Activated CD8-positive, alpha-beta T cell treated with anti-CD3 and anti-CD28 coated beads for 36 hours (primary cell): ENCODE measurements at places on chromosomes 11 and 22.

DNA sequence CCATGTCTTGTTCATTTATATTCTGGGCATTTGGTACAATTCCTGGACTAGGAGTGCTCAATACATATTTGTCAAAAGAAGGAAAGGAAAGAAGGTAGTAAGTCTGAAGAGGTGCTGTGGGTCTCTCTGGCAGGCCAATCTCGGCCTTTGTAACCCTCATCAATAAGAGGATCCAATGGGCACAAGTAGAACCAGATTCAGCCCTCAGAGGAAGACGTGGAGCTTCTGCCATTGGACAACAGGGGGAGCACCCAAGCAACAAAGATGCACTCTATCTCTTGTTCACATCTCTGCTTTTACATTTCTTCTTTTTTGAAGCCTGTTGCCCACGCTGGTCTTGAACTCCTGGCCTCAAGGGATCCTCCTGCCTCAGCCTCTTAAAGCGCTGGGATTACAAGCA lies 2.2 kb upstream of the VPS11 start:
- DNase-seq: peak; percentile 69

GRCh38 chr11:86947541-86947940 lies 7.7 kb downstream of the FZD4 start:
- DNase-seq: no peak

DNA sequence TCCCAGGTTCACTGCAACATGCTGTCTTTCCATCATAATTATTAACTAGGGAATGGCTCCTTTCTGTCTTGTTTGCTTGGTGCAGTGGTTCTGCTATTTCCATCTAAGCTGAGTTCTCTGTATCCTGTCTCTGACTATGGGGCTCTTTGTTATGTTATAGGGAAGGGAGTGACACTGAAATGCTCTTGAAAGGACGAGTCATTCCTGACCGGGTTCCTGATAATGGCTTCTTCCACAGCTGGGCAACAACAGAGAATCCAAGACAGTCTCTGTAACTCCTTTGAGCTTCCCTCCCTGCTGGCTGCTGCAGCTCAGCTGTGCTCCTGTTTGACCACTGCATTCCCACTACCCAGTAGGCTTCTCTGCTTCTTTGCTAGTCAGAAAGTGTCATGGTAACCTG lies 24.1 kb downstream of the OR2AT4 start:
- no peak for DNase-seq

DNA sequence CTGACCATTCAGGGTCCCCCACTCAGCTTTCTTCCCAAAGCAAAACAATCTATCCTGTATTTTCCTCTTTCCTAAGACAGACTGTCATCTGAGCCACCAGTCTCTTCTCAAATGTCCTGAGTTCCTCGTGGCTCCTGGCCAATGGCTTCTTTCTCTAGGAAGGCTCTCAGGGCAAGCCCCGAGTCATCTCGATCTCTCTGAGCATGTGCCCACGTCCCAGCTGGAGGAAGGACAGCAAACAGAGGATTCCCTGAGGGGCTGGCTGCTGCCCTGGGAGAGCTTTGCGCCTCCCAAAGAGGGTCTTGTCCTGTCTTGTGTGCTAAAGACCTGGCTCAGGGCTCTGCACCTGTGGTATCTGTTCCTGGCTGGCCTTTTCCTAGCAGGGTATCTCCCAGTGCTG lies 8.3 kb downstream of the SLC37A2 start:
- DNase-seq: no peak

- no peak for DNase-seq
Observed at GRCh38 chr11:3002871-3003270, 10.7 kb upstream of the NAP1L4 start.

DNA sequence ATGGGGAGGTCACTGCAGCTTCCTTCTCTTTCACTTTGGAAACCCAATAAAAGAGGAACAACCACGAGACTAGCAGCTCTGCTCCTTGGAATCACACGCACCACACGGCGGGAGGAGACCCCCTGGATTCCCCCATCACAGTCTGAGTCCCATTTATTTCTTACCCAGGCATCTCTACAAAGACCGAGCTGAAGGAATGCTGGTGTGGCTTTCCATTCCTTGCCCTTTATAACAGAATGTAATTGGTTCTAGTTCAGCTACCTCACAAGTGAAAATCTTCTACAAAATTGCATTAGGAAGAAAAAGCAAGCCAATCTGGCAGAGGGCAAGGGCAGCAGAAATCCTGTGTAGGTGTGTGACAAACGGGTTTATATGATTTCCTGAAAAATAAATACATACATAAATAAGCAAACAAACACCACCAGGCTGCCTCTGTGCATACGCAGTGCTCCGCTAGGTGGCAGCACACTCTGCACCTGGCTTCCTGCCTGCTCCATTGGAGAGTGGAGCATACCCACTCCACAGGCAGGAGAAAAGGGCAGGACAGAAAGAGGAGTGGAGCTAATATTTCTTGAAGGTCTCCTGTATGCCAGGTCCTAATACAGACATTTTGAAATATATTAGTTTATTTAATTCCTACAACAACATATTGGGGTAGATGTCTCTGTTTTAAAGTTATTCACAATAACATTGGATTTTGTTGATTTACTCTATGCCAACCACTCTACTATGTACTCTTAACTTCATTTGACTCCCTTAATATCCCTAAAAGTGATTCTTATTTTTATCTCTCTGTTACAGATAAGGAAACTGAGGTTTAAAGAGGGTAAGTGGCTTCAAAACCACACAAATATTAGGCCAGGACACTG lies 673.1 kb downstream of the KCNA4 start:
- DNase-seq: peak; percentile 48

GRCh38 chr11:6583584-6583983 lies 19.8 kb downstream of the RRP8 start:
- DNase-seq: no peak

DNA sequence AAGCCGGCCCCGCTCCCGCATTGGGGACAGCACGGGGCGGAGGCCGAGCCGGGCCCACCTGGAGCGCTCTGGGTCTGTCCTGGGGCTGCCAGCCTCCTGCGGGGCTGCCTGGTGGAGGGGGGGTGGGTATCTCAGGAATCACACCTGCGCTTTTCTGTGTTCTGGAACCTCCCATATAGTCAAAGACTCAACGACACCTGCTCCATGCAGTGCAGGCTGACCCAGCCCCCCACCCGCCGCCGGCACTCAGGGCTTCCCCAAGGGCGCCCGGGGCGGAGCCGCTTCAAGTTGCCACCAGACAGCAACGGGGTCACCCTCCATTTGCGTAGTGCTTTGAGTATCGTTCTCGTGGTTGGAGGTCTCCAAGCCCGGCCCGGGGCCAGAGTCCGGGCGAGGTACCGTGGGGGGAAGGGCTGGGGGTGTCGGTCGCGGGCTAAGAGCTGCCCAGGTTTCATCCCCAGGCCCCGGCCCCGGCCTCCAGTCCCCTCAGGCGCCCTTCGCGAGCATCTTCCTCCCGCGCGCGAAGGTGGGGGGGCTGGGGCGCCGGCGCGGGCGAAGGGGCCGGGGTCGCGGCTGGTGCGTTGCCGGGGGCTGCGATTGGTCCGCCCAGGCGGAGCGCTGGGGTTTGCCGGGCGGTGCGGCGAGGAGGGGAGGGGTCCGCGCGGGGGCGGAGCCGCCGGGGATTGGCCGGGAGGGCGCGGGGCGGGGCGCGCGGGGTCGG lies 6.6 kb downstream of the TSPAN4 start:
- peak; percentile 52 for DNase-seq

DNA sequence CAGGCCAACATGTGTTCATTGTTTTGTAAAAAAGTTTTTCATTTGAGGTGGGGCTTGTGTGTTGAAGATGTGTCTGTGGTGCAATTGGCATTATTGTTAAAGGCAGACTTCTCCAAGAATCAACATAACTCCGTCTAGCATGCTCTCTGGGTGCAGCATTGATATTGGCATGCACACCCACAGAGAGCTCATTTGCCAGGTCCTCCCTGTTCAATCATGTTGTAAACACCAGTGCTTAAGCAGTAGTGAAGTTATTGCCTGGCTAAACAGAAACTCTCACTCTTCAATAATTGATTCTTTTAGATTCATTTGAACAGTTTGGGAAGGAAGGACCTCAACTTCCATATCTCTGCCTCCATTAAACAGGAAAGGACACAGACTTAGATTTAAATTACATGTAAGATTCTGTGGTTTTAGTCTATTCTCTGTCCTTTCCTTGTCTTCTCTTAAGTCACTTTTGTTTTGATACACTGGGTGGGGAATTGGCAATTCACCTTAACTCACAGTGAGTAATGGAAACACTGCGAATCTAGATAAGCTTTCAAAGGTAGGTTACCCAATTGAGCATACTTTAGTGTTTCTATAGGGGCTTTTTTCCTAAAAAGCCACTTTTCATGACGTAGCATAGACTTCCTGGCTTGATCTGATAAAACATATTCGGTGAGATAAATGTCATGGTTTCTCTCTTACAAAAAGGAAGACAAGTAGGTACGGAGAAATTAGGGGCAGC lies 30.8 kb upstream of the EXPH5 start:
- DNase-seq: no peak

- no peak for DNase-seq
Observed at GRCh38 chr11:98243897-98244296, 776.9 kb upstream of the CNTN5 start.

GRCh38 chr11:109264128-109264527 lies 157.9 kb upstream of the C11orf87 start:
- no peak for DNase-seq

- no peak for DNase-seq
Observed at GRCh38 chr11:83034673-83035014, 37.1 kb downstream of the RAB30 start.

DNA sequence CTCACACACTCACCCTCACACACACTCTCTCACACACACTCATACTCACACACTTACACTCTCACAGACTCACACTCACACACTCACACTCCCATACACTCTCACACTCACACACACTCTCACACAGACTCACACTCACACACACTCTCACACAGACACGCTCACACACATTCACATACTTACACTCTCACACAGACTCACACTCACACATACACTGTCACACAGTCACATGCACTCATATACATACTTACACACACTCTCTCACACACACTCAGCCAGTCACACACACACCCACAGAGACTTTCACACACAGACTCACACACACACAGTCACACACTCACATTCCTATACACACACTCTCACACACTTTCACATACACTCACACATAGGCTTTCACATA lies 1478.8 kb downstream of the BRD1 start:
- no peak for DNase-seq

DNA sequence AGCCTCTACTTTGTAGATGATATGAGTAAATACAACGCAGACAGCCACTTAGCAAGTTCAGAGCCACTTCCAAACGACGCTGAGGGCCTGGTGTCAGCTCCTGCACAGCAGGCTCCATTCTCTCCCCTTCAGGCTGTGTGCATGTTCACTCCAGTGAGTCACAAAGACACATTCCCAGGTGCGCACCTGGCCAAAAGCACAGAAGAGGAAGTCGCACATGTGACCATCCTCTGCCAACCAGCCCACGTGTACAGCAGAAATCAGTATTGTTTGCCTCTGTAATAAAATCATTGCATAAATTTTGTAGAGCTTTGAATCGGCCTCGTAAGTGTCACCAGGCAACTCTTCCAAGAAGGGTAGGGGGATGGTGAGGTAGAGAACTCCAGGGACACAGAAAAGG lies 19.5 kb upstream of the TPH1 start:
- no peak for DNase-seq

- no peak for DNase-seq
Observed at GRCh38 chr11:125787827-125788226, at the start of gene PATE3. PATE3 (plus strand) TSS chr11:125788127; CDS start chr11:125788152, 25 bp downstream.

GRCh38 chr11:36107547-36107946 lies 163.7 kb downstream of the LDLRAD3 start:
- DNase-seq: no peak

DNA sequence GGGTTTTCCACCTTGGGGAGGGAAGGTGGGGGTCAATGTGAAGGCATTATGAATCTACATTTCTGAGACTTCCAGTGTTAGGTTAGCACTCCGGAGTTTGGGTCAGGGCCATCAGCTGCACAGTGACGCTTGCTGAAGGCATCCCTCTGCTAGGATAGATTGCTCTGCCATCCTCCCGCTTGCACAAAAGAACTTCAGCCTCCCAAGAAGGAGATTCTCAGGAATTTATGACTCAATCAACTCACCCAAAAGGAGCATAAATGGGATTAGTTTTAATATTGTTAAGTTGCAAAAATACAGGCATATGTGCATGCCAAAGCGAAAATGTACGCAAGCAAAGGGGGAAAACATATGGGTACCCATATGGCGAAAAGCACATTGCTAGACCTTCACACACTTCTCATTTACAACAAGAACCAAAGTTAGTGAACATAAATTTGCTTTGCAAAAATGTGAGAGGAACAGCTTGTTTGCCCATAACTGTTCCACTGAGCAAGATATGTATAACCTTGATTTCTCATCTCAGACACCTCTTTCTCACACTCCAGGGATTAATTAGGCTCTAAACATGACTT lies 1013.0 kb downstream of the OPCML start:
- DNase-seq: no peak

GRCh38 chr11:210122-210802 lies 2.8 kb downstream of the RIC8A start:
- DNase-seq: no peak

DNA sequence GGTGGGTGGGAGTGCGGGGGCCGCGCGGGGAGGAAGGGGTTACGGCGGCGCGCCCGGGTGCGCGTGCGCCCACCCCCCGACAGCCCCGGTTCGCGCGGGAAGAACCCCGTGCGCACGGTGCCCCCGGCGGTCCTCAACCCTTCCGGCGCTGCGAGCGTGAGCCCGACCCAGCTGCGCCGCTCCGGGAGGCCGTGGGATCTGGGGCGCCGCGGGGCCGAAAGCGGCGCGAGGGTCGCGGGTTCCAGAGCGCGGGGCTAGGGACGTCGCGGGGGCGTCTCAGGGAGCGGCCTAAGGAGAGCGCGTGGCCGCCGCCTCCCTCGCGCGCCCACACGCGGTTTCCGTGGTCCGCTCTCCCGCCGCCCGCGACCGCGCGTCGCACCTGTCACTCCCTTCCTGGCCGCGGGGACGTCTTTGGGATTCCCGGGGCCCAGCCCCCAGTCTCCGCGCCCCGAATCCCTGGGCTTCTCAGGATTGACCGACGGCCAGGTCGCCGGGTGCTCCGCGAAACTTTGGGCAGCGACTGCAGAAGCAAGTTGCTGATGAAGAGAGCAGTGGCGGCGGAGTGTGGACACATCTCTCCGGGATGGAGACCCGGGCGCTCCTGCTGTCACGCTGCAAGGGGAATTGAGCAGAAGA lies 582 bp downstream of the SREBF2 start:
- peak; percentile 39 for DNase-seq

DNA sequence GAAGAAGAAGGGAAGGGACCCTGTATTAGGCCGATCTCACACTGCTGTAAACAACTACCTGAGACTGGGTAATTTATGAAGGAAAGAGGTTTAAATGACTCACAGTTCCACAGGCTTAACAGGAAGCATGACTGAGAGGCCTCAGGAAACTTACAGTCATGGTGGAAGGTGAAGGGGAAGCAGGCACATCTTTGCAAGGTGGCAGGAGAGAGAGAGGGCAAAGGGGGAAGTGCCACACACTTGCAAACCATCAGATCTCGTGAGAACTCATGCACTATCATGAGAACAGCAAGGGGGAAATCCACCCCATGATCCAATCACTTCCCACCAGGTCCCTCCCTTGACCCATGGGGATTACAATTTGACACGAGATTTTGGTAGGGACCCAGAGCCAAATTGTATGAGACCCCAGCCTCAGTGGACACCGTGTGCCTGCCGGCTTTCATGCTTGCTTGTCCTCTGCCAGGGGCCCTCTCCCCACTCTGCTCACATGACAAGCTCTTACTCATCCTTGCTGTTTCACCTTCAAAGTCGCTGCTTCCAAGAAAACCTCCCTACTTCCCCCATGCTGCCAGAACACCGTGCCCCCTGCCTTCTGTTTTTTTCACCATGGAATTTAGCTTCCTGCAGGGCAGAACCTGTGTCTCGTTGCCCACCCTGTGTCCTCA lies 23.3 kb upstream of the PPFIA1 start:
- no peak for DNase-seq

GRCh38 chr22:20229916-20230775 lies 38.0 kb downstream of the RTN4R start:
- DNase-seq: no peak
